ENCODE measurements at places on chromosomes 12 and 14.

DNA sequence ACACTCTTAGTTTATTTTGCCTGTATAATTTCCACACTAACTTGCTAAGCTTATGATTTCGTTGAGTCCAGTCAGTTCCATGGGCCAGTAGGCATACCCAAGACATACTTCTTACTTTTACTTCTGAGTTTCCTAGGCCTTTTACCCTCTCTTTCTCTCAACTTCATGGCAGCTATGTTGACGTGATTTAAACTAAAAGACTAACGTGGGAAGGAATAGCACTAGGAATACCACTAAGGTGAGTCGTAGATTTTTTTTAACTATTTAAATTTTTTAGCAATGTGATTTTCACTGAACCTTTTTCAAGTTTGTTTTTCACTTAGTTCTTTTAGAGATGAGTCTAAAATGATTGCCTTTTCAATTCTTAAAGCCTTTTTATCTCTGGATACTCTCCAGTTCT, 793.5 kb upstream of the NOVA1 start:
- no peak for DNase-seq

- no peak for DNase-seq
These were observed 17.2 kb downstream of the TRPV4 start for GRCh38 chr12:109815757-109816617.

GRCh38 chr12:27592548-27592947, 68.5 kb downstream of the PPFIBP1 start:
- DNase-seq, result no peak

DNA sequence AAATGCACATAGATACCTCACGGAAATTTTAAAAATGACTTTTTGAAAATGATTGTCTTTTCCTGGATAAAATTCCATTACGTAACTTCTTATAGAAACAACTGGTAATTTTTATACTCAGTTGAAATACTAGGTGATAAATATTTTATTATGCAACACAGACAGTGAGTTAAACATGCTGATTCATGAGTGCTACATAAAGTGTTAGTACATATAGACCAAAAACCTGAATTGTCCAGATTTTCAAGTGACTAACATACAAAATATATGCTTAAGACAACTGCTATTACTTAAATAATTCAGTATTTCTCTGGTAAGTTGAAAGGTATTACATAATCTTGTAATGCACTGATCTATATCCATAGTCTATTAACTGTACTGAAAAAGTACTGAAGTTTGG, 11.9 kb downstream of the PTPRO start:
- no peak for DNase-seq

DNA sequence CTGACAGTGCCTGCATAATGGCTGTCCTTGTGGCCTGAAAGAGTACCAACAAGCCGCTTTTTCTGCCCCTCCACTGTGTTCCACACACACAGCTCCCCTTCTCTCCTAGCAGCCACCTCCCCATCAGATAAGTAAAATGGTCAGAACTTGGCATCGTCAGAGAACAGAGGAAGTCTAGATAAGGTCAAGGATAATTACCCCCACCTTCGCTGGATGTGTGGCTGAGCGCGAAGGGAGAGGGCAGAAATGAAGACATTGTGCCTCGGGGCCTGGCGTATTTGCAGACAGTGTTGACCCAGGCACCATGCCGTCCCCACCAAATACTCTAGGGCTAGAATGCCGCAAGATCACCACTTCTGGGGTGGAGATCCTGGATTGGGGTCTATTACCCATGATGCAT, 30.6 kb downstream of the FBXO21 start:
- DNase-seq, result no peak

DNA sequence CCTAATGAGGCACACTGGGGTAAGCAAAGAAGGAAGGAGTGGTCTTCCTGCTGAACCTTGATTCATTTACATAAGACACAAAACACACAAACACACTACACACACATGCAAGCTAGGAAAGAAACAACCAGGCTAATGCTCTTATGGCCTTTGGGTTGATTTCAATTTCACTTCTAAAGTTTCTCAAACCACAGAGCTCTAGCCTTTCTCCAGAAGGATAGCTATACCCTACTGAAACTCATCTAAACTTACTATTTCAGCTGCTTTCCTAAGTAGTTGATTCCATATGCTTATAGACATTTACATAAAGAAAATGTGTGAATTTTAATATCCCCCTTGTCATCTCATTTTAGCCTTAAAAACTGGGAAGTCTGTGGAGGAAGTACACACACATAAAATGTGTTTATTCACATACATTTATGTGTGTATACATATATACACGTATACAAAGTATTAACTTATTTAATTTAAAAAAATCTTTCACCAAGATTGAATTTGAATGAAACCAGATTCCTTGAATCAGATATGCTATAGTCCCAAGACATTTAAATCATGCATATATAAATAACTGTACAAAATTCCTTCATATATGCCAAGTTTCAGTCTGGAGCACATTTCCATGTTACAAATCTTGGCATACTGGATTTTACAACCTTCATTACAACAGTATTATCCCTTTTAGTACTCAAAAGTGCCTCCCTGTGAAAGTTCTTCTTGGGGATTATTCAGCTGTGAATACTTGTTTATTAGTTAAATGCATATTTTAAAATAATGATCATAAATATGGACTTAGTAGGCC, 231.8 kb upstream of the NPAS3 start:
- DNase-seq, result no peak

GRCh38 chr12:45726603-45727300, 2.8 kb upstream of the ARID2 start:
- DNase-seq, result no peak

- DNase-seq, result no peak
These were observed 11.7 kb upstream of the INF2 start for GRCh38 chr14:104677512-104678332.

DNA sequence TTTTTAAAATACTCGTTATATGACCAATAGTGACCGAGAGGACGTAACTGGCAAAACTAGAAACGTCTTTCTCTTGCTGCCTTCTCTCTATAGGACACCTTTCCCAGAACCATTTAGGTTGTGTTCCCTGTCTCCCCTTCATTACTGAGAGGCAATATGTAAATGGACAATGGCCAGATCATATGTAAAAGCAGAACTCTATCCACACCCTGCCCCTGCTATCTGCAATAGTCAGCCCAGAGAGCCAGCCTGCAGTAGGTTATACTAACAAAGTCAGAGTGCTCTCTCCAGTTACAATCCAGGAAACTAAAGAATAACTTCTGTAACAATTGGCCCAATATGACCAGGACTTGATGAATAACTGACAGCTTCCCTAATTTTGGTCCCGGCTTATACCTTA, 216.8 kb downstream of the ANO6 start:
- DNase-seq, result no peak

DNA sequence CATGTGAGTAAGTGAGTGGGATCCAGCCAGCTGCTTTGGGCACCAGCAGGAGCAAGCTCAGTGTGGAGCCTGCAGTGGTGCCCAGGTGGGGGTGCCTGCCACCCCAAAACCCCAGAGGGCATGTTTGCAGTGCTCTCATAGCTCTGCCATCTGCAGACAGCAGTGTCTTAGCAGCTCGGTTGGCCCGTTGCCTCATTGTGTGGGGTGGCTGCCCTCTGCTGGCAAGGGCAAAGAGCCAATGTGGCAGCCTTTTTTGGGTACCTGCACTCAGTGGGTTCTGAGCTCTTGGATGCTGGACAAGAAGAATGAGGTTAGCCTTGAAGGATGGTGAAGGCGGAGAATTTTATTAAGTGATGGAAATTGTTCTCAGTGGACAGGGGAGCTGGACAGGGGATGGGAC, 52.3 kb downstream of the NEUROD4 start:
- no peak for DNase-seq

GRCh38 chr12:95829395-95829794, 29.4 kb upstream of the SNRPF start:
- DNase-seq, result no peak

GRCh38 chr14:104983231-104983721, 2.3 kb upstream of the CLBA1 start:
- DNase-seq, result no peak

DNA sequence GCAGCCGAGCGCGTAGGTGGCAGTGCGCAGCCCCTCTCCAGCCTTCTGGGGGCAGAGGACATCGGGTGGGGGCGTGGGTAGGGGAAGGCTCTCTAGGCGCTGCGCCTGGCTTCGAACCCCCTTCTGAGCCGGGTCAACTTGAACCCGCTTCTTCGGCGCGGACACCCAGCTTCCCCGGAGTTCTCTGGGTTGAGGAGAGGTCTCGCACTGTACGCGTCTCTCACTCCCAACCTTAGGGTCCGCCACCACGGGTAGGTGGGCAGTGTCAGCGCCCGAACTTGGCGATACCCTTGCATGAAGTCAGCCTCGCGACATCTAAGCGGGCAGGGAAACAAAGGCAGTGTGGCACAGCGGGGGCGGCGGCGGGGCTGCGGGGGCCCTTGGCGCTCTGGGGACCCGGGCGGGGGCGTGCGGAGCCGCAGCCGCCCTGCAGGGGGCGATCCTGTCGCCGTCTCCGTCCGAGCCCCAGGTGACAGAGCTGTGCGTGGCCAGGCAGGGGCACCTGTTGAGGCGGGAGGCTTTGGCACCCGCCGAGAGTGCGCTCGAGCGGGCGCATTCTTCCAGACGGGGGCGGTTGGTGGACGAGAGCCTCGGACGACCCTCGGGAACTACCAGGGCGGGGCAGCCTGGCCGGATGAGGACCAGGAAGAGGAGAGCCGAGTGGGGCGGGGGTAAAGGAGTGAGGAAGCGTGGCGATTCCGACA, 1.1 kb downstream of the GALNT16 start:
- DNase-seq, result no peak

Measured in cortex of kidney (tissue), 1 donor.